Skeletal muscle cell (primary cell): ENCODE measurements at places on chromosomes 13 and 19.
A peak's percentile ranks its signal among the peaks of the same experiment; 100 is the strongest.

DNA sequence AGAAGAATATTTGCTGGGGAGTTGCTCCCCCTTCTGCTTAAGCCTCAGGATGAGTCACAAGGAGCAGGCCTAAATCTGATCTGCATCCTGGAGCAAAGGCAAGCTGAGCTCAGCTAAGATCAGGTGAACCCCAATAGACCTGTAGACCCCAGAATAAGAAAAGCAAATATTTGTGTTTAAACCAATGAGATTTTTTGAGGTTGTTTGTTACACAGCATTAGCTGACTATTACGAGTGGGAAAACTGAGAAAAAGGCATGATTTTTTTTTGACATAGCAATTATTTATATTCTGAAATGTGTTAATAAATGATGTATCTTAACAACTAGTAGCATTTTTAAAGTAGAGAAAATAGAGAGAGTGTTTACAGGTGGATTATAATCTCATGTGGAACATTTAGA is 45.1 kb downstream of the ADGRE3 start:
- no peak for DNase-seq

DNA sequence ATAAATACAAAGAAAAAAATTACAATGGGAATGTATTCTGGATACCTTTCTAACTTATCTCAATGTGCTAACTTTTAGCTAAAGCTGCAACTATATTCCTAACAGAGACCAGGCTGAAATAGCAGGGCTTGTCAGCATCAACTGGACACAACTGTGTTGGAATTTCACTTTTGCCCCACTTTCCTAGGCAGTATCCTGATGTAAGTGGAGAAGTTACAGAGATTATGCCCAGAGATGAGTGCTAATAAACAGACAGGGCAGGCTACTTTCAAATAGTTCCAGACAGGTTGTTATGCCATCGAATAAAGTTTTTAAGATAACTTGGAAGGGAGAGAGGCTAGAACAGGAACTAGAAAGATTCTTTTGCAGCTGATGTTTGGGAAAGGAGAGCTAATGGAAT is 201.9 kb downstream of the KCTD12 start:
- DNase-seq = no peak

DNA sequence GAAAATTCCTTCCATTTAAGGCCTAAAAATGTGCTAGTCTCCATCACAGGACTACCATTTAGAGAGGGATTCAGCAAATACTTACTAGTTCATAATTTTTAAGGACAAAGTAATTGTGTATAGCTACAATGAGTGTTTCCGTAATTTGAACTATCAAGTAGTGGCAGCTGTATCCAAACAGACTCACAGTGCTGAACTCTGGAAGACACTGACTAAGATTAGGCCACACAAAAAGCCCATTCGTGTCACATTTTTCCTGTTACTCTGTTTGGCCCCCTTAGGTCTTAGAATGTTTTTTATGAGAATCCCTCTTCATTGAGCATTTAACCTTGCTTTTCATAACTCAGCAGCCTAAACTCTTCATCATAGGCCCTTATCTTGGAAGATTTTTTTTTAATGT is 731.2 kb upstream of the PCDH9 start:
- DNase-seq = no peak

- DNase-seq = no peak
Measured at GRCh38 chr13:101025925-101026324, 351.3 kb upstream of the TMTC4 start.

DNA sequence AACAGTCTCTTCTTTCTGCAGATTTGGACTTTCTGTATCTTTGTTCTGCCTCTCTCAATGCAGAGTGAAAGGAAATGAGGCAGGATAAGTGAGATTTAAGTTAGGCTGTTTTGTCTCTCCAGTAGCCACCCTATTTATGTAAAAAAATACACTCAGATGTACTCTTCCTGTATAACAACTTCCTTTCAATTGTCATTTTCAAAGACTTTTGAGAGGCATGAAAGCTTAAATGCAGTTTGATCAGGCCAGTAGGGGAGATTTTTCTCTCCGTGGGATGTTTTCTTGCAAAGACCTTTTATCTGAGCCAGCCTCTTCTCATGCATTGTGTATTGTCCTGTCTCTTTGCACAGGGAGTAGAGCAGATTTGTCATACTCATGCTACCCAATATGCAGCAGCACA is 166.8 kb downstream of the SLITRK5 start:
- no peak for DNase-seq

DNA sequence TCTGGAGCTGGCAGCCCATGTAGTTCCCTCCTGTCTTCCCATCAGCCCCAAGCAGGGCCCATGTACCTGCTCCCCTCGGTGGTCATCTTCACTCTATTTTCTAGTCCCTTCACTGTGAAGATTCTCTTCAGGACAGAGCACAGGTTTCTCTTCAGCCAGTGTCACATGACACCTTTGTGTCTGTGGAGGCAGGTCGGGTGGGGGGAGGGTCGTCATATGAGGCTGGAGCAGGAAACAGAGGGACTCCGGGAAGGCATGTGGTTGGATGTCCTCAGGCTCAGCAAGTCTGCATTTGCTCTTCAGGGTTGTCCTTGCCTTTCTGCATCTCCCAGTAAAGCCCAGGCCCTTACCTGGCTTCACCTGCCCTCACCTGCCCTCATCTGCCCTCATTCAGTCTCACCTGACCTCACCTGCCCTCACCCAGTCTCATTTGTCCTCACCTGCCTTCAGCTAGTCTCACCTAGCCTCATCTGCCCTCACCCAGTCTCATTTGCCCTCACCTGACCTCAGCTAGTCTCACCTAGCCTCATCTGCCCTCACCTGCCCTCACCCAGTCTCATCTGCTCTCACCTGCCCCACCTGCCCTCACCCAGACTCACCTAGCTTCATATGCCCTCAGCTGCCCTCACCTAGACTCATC is 120.3 kb downstream of the ZDHHC20 start:
- no peak for DNase-seq

- DNase-seq = no peak
Measured at GRCh38 chr19:56159009-56159559, 16.7 kb upstream of the GALP start.

DNA sequence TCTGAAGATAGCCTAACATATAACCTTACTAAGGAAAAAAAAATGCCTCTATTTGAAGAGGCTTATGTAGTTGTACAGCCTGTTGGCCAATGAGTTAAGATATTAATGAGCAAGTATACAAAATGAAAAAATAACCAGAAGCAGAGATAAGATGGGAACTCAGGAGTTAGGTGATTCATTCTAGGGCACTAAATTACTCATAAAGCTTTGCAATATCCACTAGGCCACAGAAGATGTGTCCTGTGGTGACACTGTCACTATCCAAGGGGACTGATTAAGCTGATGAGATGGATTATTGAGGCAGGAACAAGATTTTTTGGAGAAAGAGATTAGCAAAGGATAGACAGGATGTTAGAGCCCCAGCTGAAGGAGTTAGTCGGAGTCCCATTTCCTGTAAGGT is 99.6 kb downstream of the LIG4 start:
- DNase-seq = no peak

GRCh38 chr19:44647144-44647543 is 3.4 kb downstream of the PVR start:
- DNase-seq = no peak

DNA sequence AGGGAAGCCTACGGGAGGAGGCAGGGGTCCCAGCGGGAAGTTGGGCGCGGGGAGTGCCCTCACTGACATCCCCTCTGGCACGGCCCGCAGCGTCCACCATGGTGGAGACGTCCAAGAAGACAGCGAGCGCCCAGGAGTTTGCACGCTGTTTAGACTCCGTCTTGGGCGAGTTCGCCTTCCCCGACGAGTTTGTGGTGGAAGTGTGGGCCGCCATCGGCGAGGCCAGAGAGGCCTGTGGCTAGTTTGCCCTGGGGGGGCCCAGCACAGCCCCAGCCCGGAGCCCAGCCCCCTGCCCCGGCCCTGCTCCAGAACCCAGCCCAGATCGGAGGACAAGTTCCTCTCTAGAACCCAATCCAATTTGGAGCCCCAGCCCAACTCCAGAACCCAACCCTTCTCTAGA is 4.7 kb downstream of the GIPC3 start:
- DNase-seq = no peak

DNA sequence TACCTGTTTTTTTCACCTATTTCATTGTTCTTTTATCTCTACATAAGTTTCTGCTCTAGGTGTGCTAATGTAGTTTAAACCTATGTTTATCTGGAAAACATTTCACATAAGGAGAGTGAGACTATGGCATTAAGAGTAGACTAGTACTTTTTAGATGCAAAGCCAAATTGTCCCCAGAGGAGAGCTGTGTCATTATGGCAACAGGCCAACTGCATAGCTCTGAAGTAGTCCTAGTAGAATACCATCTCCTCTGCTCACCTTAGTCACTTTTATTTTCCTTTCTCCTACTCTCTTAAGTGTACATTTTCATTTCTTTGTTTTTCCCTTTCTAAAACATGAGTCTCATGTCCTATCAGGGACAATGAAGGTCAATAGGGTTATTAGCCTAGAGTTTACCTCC is 123.1 kb downstream of the ITGBL1 start:
- DNase-seq = no peak

DNA sequence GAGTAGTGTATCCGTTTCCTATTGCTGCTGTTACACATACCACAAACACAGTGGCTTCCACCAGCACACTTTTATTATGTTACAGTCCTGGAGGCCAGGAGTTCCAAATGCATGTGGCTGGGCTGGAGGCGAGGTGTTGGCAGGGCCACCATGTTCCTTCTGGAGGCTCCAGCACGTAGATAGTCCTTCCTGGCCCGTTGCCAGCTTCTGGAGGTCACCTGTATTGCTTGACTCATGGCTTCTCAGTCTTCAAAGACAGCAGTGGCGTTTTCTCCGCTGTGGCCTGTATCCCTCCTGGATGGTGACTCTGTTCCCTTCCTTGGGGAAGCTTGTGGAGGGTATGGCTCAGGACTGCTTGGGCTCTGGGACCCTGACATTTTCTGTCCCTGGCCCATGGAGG is 15.2 kb downstream of the ZNF473 start:
- DNase-seq = no peak

GRCh38 chr13:60242043-60242595 is 78.4 kb upstream of the DIAPH3 start:
- no peak for DNase-seq

DNA sequence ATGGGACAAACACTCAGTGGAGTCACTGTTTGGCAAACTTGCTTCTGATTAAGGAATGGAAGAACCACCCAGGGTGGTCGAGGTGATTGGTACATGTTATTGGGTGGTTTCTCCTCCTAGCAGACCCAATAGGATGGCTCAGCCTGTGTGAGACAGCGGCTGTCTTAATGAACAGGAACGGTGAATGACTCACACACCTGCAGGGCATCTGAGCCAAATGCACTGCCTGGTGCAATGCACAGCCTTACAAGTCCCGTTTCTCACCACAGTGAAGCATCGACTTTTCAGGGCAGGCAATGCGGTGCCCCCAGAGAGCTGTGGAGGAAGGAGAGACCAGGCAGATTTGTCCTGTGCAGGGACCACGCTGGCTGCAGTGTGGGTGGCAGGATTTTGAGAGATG is 238.5 kb downstream of the FGF9 start:
- no peak for DNase-seq

DNA sequence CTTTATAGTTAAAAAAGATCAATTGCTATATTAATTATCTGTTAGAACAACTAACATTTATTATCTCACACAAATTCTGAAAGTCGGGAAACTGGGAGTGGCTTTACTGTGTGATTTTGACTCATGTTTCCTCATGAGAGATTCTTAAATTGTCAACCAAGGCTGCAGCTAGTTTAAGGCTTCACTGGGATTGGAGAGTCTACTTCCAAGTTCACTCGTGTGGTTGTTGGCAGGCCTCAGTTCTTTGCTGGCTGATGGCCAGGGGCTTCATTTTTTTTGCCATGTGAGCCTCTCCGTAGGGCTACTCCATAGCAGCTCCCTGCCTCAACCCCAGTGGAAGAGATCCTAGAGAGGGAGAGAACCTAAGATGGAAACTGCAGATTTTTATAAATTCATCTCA is 24.5 kb upstream of the LPAR6 start:
- DNase-seq = peak; percentile 36

- no peak for DNase-seq
Measured at GRCh38 chr13:76980075-76980718, 11.7 kb upstream of the CLN5 start.

- DNase-seq = no peak
Measured at GRCh38 chr13:21055511-21056045, 5.8 kb downstream of the LATS2 start.

GRCh38 chr19:4730740-4731171 is 7.1 kb upstream of the DPP9 start:
- no peak for DNase-seq

GRCh38 chr13:109595471-109595870 is 190.9 kb downstream of the IRS2 start:
- DNase-seq = no peak

GRCh38 chr19:53944933-53945332 is 17.8 kb upstream of the CACNG8 start:
- no peak for DNase-seq

- no peak for DNase-seq
Measured at GRCh38 chr13:47241446-47241845, 344.6 kb upstream of the HTR2A start.

GRCh38 chr19:35425682-35426081 is 22.4 kb upstream of the FFAR2 start:
- DNase-seq = no peak

DNA sequence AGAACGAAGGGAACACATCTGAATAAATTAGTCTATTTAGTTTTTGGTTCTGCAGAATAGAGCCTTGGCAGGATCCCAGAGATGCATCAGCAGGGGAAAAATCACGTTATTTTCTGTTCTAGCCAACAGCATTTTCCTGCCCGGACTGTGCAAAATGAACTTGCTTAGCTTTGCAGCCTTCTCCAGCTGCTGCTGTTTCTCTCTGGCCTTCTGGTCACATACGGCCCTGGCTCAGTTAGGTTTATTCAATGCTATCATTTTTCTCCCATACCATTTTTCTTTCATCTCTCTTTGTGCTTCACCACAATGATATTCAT is 110.4 kb upstream of the KL start:
- no peak for DNase-seq

- no peak for DNase-seq
Measured at GRCh38 chr19:49565261-49565660, 15.1 kb downstream of the NOSIP start.

GRCh38 chr19:55601084-55601483 is 996 bp downstream of the ZNF524 start:
- no peak for DNase-seq

DNA sequence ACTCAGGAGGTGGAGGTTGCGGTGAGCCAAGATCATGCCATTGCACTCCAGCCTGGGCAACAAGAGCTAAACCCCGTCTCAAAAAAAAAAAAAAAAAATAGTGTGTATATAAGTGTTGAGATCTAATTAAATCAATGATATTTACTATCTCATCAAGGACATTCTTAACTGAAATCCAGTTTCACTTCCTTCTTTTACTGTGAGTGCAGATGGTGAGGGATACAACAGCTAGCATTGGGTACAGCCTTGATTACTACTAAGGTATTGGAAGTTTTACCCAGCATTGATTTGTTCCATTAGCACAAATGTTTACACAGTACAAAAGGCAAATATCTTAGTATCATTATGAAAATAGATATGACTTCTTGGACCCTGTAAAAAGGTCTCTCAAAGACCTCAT is 546.6 kb downstream of the KCTD12 start:
- no peak for DNase-seq
